ENCODE measurements at places on chromosomes 3 and 15.

DNA sequence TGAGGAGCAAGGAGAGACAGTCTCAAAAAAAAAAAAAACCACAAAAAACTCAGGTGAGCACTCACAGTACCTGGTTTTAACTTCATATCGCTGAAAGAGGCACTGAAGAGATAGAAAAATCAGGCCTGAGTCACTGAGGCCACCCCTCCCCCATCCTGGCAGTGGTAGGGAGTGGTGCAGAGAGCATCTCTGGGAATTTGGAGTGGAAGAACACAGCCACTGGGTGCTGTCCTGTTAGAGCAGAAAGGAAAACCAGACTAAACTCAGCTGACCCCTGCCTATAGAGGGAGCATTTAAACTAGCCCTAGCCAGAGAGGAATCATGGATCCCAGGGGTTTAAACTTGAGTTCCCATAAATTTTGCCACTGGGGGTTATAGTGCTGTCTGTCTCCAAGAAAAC, 22.2 kb upstream of the DNAJC13 start:
- no peak for DNase-seq

DNA sequence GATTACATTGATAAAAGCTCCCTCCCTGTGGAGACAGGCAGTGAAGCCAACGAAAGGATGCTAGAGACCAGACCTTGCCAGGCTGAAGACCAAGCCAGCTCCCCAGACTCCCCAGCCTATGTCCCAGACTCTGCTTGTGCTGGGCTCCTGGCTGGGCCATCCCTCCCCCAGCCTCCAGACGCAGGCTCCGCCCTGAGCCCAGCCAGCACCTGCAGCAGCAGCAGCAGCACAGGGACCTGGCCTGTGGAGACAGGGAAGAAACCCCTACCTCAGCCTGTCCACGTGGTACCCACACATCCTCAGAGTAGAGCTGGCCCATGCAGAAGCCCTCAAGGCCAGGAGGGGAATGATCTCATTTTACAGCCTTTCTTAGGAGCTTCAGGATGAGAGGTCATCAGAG, 13.3 kb downstream of the ANKRD63 start:
- DNase-seq = no peak

DNA sequence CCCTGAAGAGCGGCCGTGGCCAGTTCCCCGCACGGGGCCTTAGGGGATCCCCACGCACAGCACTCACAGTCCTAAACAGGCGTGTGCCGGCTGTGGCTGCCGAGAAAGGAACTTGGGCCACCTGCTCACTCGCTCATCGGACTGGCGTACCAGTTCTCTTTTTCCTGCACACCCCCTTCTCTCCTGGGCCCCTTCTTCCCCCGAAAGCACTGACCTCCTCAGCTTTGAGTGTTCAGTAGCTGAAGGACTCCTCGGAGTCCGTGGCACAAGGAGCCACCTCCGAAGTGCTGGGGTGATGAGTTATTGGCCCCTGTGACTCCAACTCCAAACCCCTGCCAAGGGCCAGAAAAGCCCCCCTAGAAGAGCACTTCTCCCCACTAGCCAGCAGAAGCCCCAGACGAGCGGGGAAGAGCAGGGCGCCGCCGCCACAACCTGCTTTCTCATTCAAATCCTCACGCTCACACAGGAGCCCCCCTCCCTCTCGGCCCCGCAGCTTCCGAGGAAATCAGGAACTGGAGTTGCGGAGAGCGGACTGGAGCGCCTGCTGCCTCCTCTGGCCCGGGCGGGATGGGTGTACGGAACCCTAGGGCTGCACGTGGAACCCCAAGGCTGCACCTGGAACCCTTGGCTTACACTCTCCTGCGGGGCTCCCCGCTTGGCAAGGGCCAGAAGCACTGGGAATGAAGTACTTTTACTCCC, at the start of gene PLCH1:
Gene PLCH1, minus strand, starts transcription at position 446 of the 699 bp plus-strand sequence. CDS start 40,847 bp downstream, outside the sequence.
- DNase-seq = peak; percentile 90

DNA sequence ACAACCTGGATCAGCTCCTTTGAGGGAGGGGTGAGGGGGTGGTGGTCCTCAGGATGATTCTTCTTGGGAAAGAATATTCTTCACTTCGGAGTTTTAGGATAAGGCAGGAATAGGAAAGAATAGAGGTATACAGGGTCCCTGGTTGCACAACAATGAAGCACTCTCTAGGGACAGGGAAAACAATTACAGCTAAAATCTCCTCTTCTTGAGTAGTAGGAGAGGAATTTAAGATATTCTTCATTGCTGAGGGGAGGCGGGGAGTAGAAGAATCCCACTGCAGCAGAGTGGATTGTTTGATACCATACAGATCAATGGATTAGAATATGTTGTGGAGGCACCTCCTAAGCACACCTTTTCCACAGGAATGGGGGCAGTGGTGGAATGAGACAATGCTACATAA, 20.5 kb downstream of the SLC9C1 start:
- DNase-seq = no peak

- DNase-seq = no peak
These were observed 30.8 kb downstream of the CCDC13 start for GRCh38 chr3:42742259-42742658.

GRCh38 chr3:150391161-150391560, 16.9 kb upstream of the TSC22D2 start:
- DNase-seq = no peak

GRCh38 chr3:11306817-11307589, 34.8 kb downstream of the ATG7 start:
- no peak for DNase-seq

DNA sequence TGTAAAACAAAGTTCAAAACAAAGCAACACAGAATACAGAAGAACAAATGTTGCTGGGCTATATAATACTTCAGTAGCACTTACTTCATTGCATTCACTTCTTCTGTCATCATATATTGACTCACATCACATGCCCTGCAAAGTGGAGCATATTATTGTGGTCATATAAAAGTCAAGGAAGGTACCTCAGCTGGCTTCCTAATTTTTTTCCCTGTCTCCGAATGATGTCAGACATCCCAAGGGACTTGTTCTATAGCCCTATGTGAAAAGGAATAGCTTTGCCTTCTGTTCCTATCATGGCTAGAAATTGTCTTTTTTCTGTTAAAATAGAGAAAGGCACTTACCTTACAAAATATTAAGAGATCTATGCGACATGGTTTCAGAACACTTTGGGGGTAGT, 109.4 kb downstream of the LRTM1 start:
- no peak for DNase-seq

DNA sequence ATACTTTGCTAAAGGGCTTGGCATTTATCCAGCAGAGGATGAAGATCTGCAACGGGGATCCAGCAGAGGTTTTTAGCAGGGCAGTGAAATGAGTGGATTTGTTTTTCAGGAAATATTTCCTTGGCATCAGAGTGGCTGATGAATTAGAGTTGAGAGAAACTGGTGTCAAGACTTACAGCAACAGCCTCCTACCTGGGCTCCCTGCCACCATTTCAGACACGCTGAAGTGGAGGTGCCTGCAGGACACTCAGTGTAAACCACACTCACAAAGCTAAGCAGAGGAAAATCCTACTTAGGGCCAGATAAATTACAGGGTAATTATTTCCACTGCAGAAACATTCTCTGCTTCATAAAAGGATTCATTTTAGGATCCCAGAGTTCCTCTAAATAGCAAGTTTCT, 519.7 kb downstream of the FGF12 start:
- DNase-seq = no peak
